ENCODE measurements at places on chromosomes 12 and 14. TPM values are rescaled to one million over a fixed set of nuclear protein-coding genes. Genes with fewer than 3 reads are reported as not detected.

DNA sequence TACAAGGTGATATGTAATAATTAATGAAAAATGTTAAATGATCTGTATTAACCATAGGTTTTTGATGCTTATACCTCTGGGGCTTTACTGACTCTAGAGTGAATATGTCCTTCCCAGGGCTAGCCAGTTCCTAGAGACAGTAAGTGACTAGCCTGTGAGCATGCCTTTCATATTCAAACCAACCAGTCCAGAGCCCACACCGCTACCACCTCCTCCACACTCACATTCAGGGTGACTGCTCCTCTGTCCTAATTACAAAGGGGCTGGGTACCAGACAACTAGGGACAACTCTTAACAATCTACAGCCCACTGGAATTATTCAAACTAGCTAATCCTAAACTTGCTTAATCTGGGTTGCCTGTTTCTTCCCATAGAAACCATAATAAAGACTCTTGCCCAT is 49.0 kb downstream of the RALGAPA1 start:
- DNase-seq, result no peak

GRCh38 chr12:64551676-64552075 is 58.6 kb upstream of the RASSF3 start:
- peak; percentile 42 for DNase-seq

GRCh38 chr12:123397400-123397799 is 13.5 kb downstream of the KMT5A start:
- peak; percentile 49 for DNase-seq

GRCh38 chr14:44896275-44897040 is 65.3 kb downstream of the KLHL28 start:
- DNase-seq, result no peak

- peak; percentile 97 for DNase-seq
Measured at GRCh38 chr12:22544038-22544979, at the start of gene C2CD5. Gene C2CD5, minus strand, starts transcription at chr12:22544542. Its CDS starts 392 bp downstream, at chr12:22544150.

DNA sequence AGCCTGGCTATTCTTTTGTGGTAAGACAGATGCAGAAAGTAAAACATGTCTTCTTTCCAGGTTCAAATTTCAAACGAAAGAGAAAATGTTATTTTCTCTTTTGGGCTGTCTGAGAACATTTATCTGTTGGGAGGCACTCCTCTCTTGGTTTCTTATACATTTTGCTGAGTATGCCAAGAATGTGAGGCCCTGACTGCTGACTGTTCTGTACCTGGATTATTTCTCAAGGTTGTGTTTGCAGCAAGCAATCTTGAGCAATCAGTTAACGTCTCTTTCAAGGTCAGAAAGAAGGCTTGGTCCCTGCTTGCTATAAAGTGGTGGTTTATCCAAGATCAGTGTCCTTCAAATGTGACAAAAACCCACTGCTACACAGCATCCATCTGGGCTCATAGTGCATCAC is 9.8 kb downstream of the SSTR1 start:
- DNase-seq, result no peak

DNA sequence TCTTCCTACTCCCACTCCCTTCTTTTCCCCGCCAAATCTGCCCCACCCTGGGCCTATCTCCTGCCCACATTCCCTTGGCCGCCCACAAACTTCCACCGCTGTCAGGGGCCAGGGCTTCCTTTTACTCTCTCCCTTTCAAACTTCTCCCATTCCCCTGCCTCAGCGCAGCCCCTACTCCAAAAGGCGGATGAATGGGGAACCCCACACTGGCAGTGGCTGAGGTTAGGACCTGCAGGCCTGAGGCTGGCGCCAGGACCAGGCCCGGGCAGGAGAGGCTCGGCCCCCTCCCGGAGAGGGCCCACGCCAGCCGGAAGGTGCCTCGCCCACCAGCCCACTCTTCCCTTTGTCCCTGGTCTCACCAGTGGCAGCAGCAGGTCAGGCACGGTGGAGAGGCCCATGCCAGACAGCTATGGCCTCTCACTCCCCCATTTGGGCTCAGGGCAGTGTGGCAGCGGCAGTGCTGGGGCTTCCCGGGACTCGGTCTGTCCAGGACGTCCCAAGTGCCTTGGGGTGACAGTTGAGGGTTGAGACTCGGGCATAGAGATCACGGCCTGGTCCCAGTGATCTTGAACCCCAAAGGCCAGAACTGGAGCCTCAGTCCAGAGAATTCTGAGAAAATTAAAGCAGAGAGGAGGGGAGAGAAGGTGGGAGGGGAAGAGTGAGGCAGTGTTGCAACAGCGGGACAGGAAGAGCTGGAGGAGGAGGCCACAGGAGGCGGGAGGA is at the start of gene TNFRSF1A:
Gene TNFRSF1A, minus strand, starts transcription at position 660 of the 723 bp plus-strand sequence. Its CDS starts 262 bp downstream, at position 398.
- peak; percentile 86 for DNase-seq

DNA sequence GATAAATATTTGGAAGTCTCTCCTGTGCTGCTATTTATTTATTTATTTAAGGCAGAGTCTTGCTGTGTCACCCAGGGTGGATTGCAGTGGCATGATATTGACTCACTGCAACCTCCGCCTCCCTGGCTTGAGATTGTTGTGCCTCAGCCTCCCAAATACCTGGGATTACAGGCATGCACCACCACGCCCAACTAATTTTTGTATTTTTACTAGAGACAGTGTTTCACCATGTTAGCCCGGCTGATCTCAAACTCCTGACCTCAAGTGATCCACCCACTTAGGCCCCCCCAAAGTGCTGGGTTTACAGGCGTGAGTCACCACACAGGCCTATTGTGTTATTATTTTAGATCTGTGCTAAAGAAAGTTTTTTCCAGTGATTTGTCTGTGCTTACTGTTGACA is 225.2 kb downstream of the CCER1 start:
- peak; percentile 58 for DNase-seq

GRCh38 chr14:97572583-97573458 is 775.6 kb downstream of the VRK1 start:
- no peak for DNase-seq

DNA sequence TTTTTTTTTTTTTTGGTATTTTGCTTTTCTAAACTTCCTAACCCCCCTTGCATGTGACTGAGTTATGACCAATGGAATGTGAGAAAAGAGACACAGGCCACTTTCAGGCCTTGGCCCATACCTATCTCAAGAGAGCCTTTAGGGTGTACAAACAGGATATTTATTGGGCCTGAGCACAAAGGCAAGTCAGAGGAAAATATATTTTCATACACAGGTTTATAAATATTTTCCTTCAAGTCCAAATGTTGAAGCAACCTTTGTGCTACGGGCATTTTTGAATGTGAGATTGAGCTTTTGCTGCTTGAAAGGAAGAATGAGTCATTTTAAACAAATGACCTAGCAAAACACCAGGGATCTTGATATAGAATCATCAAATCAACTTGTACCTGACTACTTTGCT is 228.6 kb upstream of the E2F7 start:
- DNase-seq, result peak; percentile 37

- DNase-seq, result no peak
Measured at GRCh38 chr12:48780381-48781025, 8.4 kb downstream of the ADCY6 start.

GRCh38 chr12:113115455-113116126 is 20.0 kb downstream of the RASAL1 start:
- DNase-seq, result no peak

DNA sequence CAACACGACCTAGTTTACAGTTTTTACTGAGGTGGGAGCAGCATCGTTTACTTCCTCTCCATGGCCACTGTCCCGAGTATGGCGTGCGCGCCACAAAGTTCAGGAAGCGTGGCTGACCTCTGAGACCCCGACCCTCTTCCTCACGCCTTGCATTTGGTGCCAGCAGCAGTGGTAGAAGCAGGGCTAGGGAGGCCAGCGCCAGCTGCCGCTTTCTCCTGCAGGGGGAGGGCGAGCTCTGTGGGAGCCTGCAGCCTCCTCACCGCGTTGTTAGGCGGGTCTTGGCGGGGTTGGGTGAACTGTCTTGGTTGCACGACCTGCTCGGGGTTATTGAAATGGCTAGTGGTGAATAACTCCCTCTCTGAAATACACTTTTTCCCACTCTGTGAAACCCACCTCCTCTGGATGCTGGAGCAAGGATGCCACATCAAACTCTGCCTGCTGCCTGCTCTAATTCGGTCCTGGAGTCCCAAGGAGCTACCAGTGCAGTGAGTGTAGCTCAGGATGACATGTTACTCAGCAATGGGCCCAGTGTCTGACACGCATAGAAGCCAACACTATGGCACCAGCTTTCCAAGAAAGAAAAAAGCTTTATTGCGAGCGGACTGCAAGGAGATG is 22.3 kb upstream of the TDRD9 start:
- DNase-seq, result no peak

DNA sequence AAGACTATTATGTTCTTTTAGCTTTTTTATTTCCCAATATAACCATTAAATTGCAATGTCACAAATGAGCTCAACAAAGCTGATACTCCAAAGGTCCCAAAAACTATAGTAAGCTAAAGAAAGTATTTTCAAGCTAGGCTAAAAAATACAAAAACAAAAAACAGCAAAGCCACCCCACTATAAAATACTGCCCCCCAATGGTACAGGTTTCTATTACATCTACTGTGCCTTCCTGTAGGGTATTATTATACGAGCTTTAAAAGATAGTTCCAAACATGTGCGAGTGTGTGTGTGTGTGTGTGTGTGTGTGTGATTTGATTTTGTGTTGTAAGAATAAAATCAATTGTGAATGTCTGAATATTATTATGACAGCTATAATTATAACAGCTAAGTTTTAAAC is 1.1 kb downstream of the IFNG start:
- DNase-seq, result peak; percentile 2

DNA sequence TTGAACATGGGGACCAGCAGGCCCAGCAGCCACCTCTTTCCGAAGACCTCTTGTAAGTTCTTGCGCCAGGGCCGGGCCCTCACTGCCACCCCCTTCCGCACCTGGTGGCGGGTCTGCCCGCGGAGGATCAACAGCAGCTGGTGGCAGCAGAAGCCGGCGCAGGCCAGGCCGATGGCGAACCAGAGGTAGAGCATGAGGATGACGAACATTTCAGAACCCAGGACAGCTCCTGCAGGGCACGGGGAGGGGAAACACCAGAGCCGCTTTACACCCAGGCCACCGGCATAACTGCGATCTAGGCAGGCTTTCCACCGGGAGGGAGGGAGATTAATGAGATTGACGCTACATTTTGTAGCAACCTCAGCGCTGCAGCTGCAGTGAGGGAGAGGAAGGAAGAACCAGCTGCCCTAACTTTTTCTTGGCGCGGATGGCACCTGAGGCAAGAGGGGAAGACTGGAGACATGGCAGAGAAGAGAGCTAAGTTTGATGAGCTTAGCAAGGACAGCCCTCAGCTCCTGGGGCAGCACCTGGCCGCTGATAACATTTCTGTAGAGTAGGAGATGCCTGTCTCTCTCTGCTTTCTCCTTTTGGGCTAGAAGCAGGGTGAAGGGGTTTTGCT is 7.8 kb downstream of the ZDHHC22 start:
- peak; percentile 62 for DNase-seq

GRCh38 chr12:40137252-40137651 is 31.4 kb upstream of the SLC2A13 start:
- DNase-seq, result no peak

- peak; percentile 65 for DNase-seq
Measured at GRCh38 chr12:67661311-67662021, 12.9 kb downstream of the DYRK2 start.

LALBA gene
- not detected for total RNA-seq

CTSG gene
- total RNA-seq, result not detected

SERPINA9 gene
- not detected for total RNA-seq

IFNG-AS1 gene
- total RNA-seq, result 0.09 TPM

SLC25A29 gene
- 10.4 TPM for total RNA-seq

RNASE7 gene
- not detected for total RNA-seq

KIF21A gene
- 10.8 TPM for total RNA-seq

MUCL1 gene
- not detected for total RNA-seq

SERPINA4 gene
- total RNA-seq, result not detected

PLA2G1B gene
- total RNA-seq, result not detected

FGF23 gene
- total RNA-seq, result not detected

KLRD1 gene
- total RNA-seq, result 0.16 TPM

NEUROD4 gene
- total RNA-seq, result not detected

P2RX7 gene
- total RNA-seq, result 0.18 TPM

Measured in fibroblast of the aortic adventitia (primary cell).